ENCODE measurements at places on chromosomes 7 and 10.
A peak's percentile ranks its signal among the peaks of the same experiment; 100 is the strongest.

DNA sequence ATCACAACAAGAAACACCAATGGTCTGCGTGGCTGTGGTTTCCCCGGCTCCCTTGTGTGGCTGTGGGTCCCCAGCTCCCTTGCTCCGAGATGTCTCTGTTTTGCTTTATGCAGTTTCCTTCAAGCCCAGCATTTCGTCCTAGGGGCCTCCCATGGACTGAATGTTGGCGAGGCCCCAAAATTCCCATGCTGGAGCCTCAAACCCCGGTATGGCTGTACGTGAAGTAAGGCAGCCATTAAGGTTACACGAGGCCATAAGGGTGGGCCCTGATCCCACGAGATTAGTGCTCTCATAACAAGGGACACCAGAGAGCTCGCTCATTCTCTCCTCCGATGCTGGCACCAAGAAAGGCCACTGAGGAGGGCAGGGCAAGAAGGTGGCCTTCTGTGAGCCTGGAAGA lies 44.6 kb downstream of the INSIG1 start:
- no peak for DNase-seq

DNA sequence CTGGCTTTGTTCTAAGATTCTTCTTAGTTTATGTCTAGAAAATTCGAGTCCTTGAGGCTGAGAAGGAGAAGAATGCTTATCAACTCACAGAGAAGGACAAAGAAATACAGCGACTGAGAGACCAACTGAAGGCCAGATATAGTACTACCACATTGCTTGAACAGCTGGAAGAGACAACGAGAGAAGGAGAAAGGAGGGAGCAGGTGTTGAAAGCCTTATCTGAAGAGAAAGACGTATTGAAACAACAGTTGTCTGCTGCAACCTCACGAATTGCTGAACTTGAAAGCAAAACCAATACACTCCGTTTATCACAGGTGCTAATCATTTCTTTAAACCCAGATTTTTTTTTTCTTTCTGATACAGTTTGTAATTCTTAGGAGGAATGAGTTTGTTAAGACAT lies 6.7 kb downstream of the CEP55 start:
- DNase-seq = no peak

GRCh38 chr7:134353411-134353810 lies 36.7 kb upstream of the SLC35B4 start:
- DNase-seq = no peak

GRCh38 chr10:35194471-35194870 lies 67.8 kb downstream of the CREM start:
- DNase-seq = no peak

DNA sequence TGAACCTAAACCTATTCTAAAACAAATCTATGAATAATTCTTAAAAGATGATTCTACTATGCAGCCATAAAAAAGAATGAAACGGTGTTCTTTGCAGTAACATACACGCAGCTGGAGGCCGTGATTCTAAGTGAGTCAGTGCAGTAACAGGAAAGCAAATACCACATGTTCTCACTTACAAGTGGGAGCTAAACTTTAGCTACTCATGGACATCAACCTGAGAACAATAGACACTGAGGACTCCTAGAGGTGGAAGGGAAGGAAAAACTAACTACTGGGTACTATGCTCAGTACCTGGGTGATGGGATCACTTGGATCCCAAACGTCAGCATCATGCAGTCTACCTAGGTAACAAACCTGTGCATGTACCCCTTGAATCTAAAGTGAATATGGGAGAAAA lies 575.0 kb upstream of the MGMT start:
- DNase-seq = no peak

DNA sequence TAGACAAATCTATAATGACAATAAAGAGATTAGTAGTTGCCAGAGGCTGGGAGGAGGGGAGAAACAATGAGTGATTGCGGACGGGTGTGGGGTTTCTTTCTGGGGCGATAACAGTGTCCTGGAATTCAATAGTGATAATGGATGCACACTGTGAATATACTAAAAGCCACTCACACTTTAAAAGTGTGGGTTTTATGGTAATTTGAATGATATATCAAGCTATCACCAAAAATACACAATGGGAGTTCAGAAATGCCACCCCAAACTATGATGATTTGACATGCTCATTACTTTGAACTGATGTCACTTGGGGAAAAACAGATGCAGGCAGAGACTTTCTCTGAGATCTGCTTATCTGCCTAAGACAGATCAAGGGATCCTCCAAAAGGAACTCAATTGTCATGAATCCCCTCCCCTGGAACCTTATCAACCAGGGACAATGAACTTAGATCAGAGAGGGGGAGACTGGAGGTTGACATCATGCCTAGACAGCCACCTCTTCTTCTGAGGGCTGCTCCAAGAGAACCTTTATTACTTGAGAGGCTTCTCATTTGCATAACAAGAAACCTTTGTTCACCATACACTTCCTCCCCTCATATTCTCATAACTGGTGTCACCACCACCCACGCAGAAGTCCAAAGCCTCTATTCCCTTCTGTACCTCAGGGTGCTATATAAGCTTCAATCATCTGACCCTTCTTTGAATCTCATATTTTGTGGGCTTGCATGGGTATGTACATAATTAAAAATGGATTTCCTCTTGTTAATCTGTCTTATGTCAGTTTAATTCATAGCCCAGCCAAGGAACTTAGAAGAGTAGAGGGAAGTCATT lies 14.8 kb upstream of the ZC3HAV1 start:
- no peak for DNase-seq

DNA sequence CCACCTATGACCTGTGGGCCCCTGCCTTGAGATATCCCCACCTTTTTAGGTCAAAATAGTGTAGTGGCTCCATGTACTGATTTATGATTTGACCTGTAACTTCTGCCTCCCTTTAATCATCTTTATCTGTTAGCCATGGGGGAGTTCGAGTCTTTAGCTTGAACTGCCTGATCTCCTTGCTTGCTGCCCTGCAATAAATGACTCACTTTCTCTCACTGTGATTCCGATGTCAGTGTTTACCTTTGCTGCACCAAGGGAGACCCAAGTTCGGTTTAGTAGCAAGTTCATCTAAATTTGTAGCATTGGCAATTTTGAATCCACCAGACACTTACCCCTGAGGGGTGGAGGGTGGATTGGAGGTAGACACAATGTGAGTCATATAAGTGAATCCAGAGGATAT lies 814.6 kb upstream of the AUTS2 start:
- no peak for DNase-seq

DNA sequence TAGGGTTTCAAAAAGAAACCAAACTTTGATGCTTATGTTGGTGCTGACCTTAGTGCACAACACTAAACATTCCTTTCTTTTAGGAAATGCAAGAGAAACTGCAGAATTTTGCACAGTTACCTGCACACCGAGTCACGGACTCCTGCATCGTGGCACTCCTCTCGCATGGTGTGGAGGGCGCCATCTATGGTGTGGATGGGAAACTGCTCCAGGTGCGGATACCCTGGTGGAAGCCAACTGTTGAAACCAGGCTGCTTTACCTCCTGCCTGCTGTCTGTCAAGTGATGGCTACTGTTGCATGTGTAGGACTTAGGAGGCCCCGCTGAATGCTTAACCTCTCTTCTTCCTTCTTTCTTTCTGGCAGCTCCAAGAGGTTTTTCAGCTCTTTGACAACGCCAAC lies 11.7 kb downstream of the CASP2 start:
- DNase-seq = peak; percentile 25

GRCh38 chr10:132563485-132564248 lies 26.1 kb downstream of the INPP5A start:
- DNase-seq = no peak

DNA sequence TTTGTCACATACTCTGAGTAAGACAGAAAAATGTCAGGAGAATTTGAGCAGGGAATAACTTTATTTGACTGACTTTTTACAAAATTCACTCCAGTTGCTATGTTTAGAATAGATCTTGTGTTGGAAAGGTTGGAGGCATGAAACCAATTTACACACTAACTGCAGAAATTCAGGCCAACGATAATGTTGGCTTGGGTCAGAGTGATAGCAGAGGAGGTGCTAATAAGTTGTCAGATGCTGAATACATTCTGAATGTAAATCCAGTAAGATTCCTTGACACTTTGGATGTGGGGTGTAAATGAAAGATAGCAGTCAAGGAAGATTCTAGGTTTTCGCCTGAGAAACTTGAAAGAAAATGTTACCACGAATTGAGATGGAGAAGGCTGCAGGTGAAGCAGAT lies 502.5 kb upstream of the GHITM start:
- DNase-seq = no peak

DNA sequence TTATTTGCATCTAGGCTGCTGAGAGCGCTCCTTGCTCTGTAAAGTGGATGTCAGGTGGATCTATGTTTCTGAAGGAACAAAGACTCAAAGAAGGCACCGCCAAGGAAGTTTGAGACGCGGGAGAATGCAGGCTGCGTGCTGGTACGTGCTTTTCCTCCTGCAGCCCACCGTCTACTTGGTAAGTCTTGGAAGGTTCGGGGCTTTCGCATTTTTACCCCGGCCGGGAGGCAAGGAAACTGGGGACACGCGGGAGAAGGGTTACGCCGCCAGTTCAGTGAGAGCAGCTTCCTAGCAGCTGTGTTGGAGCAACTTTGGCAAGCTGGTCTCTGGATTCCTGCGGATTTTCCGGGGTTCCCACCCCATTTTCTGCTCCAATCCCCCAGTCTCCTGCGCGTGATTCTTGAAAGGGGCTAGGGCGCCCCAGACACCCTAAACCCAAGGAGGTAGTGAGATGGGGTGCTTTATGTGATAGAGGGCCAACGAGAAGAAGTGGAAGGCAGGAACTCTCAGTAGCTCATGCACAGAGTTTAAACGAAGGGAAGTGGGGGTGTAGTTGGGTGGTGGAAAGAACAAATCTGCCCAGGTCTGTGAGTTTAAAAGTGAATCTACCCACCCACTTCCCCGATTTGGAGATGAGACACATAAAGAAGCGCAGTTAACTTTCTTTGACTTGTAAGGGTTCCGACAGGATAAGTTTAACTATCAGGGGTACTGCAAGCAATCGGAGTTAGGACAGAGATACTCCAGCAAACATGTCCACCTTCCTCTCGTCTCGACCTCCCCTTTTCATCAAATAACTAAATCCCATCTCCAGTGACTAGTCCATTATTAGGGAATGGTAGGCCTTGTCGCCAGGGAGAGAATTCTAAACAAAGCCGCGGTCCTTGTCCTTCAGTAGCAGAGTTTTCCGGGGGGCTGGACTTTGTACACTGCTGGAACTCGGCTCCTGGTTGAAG lies 2.5 kb downstream of the NXPH1 start:
- DNase-seq = no peak

- no peak for DNase-seq
These were observed 15.4 kb downstream of the CLCN1 start for GRCh38 chr7:143331179-143331801.

- DNase-seq = no peak
These were observed 202.4 kb upstream of the KLF14 start for GRCh38 chr7:130936202-130936931.

GRCh38 chr7:140625908-140626868 lies 14.4 kb downstream of the DENND2A start:
- DNase-seq = no peak

DNA sequence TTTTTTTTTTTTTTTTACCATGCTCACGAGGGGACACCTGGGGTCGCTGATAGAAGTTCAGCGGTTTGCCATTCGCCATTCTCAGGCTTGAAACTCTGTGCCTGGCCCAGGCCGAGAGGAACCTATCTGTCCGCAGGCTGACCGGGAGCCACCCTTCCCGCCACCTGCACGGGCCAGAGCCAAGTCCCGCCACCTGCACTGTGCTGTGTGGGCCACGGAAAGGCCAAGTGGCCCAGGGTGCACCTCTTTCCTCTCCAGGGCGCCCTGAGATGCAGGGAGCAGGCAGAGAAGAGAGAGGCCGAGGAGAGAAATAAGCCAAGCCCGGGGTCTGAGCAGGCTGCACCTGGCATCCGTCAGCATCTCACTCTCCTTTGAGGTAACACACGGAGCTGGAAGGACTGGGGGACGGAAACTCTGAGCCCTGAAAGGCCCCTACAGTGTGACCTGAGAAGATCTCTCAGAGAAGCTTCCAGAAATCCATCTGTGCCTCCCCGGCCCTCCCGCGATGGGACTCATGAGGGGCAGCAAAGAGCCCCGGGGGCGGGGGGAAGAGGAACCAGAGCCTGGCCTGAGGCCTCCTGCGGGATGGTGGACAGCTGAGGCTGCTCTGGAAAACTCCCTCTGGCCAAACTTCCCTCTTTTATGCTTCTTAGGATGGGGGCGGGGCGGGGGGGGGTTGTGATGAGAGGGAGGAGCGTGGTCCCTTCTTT lies 46.6 kb downstream of the PRKAG2 start:
- DNase-seq = no peak

- no peak for DNase-seq
These were observed 802.3 kb upstream of the SORCS1 start for GRCh38 chr10:107966826-107967225.

DNA sequence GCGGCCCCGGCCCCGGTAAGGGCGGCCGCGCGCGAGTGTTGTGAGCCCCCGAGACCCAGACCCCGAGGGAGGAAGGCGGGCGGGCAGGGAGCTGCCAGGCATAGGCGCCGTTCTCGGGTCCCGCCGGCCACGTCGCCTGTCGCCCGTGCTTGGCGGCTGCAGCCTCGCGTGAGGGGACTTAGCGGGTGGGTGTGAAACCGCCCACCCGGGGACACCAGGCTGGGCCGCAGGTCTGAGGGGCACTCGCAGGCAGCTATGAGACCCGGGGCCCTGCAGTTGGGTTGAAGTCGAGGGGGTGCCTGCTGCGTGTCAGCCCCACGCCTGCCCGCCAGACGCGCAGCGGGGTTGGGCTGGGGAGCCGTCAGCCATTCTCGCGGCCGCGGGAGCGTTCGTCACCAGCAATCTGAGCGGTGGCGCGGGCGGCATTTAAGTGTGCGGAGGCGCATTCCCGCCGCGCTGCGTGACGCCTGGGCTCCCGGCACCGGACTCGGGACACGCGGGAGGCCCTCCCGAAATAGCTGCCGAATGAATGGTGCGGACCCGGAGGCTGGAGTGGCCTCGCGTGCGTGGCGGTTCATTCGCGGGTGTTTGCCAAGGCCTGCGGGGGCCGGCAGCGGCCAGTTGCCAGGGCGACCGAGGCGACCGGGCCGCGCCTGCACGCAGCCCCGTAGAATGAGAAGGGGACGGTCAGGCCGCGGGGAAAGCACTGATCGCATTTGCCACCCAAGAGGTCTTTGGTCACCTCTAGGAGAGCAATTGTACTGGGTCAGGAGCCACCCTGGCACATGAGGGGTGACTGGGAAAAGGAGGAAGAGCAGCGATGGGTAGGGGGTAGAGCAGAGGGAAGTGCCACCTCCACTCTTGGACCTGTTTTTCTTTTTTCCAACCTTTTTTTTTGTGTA lies 750 bp downstream of the ZNF398 start:
- peak; percentile 32 for DNase-seq

- DNase-seq = no peak
These were observed 336.4 kb upstream of the KMT2E start for GRCh38 chr7:104677587-104677986.

DNA sequence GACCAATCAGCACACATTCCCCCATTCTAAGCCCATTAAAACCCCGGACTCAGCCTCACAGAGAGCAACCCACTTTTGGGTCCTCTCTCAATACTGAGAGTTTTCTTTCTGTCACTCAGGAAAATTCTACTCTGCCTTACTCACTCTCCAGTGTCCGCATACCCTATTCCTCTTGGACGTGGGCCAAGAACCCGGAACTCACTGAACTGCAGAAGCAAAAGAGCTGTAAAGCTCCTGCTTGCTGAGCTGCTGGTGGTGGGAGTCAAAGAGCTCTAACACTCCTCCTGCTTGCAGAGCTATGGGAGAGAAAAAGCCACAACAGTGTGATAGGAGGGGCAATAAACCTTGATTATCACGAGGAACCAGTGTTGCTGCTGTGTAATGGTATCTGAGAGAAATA lies 386.9 kb downstream of the POM121L12 start:
- DNase-seq = no peak

GRCh38 chr10:79187121-79187940 lies 118.6 kb downstream of the ZMIZ1 start:
- DNase-seq = no peak

- DNase-seq = no peak
These were observed 8.4 kb upstream of the PDCD4 start for GRCh38 chr10:110863361-110863760.

GRCh38 chr7:87934699-87935383 lies 790 bp downstream of the ADAM22 start:
- no peak for DNase-seq
